CD4-positive, CD25-positive, alpha-beta regulatory T cell (primary cell): ENCODE measurements at places on chromosomes 11 and 22. TPM values are rescaled to one million over a fixed set of nuclear protein-coding genes. Genes with fewer than 3 reads are reported as not detected.

Gene THAP12
- 65.0 TPM for polyA plus RNA-seq

Gene RAC2
- 1,054 TPM for polyA plus RNA-seq

Gene OTUB1
- 177 TPM for polyA plus RNA-seq

Gene PHLDA2
- 1.3 TPM for polyA plus RNA-seq

Gene CBX7
- polyA plus RNA-seq = 33.3 TPM

- DNase-seq = no peak
Observed at GRCh38 chr11:77660947-77661346, 23.4 kb upstream of the CLNS1A start.

DNA sequence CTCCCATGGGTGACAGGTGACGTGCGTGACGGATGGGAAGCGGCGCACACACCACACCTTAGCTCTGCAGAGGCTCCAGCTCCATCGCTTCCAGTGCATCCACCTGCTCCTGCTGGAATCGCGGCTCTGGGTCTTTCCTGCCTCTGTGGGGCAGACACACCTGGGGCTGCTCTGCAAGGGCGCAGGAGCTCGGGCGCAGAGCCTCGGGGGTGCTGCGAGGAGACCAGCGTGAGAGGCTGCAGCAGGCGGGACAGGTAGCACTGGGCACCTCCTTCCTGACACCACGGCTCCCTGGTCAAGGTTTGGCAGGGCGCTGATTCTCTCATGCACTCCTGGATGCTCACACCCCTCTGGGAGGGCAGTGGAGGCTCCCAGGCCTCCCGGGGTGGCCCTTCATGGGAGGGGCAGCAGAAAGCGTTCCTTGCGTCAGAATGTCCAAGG lies 1494.3 kb downstream of the BRD1 start:
- DNase-seq = no peak

GRCh38 chr11:64687643-64688533 lies 35.1 kb downstream of the NRXN2 start:
- no peak for DNase-seq

GRCh38 chr22:49296561-49296960 lies 531.1 kb downstream of the BRD1 start:
- DNase-seq = no peak

- DNase-seq = no peak
Observed at GRCh38 chr11:17735818-17736578, 1.4 kb downstream of the KCNC1 start.

DNA sequence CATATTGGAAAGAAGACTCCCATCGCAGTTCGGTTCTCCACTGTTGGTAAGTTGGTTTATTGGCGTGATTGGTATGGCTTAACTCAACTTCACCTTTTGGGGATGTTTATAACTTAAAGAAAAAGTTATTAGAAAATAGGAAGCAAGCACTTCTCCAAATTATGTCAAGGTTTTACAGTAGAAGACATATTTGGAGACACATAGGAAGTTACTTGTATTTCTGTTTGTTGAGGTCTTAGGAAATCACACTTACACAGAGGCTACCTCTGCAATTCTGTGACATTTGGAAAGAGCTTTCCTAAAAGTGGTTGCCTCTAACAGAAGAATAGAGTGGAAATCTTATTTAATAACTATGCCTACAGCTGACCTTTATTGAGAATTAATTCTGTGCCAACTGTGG lies 12.3 kb downstream of the CAT start:
- no peak for DNase-seq

GRCh38 chr11:45917286-45917622 lies 423 bp downstream of the PEX16 start:
- no peak for DNase-seq

DNA sequence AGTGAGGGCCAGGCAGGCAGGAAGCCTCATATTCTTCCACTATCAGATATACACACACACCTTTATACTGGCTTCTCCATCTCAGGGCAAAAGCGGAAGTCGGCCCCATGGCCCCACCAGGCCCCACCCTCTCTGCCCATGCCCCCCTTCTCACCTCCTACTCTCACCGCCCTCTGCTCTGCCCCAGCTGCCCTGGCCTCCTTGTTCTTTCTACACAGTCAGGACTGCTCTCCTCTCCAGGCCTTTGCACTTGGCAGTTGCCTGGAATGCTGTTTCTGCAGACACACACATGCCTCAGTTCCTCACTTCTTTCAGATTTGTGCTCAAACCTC lies 25.3 kb downstream of the OTOG start:
- no peak for DNase-seq

GRCh38 chr11:82978422-82979099 lies 77.0 kb downstream of the DDIAS start:
- no peak for DNase-seq

GRCh38 chr11:96260532-96260931 lies 82.5 kb downstream of the MAML2 start:
- DNase-seq = no peak

- DNase-seq = no peak
Observed at GRCh38 chr11:64638018-64638665, 47.1 kb downstream of the SLC22A12 start.

GRCh38 chr11:130474637-130475400 lies 26.4 kb downstream of the ADAMTS15 start:
- no peak for DNase-seq

DNA sequence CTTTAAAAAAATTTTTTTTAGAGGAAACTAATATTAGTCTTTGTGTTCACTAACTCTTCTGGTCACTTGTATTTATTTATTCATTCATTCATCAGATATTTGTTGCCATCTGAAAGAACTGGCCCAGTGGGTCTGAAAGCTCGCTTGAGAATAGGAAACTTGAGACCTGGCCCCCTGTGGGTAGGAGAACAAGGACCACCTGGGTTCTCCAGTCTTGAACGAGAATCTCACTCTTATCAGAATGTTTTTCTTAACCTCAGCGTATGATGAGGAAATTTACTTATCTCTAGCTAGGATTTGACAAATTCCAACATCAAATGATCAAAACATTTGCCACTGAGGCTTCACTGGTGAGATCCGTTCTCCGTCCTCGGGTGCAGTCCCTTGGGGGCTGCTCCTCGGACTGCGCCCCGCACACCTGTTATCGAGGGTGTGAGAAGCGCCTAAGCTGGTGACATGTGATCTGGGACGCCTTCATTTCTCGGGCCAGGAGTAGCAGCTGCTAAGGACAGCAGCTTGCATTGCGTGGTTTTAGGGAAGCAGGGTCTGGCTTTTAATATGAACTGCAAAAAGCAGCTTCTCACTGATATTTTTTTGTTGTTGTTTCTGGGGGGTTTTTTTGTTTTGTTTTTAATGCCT lies 6.3 kb downstream of the C22orf31 start:
- DNase-seq = no peak

DNA sequence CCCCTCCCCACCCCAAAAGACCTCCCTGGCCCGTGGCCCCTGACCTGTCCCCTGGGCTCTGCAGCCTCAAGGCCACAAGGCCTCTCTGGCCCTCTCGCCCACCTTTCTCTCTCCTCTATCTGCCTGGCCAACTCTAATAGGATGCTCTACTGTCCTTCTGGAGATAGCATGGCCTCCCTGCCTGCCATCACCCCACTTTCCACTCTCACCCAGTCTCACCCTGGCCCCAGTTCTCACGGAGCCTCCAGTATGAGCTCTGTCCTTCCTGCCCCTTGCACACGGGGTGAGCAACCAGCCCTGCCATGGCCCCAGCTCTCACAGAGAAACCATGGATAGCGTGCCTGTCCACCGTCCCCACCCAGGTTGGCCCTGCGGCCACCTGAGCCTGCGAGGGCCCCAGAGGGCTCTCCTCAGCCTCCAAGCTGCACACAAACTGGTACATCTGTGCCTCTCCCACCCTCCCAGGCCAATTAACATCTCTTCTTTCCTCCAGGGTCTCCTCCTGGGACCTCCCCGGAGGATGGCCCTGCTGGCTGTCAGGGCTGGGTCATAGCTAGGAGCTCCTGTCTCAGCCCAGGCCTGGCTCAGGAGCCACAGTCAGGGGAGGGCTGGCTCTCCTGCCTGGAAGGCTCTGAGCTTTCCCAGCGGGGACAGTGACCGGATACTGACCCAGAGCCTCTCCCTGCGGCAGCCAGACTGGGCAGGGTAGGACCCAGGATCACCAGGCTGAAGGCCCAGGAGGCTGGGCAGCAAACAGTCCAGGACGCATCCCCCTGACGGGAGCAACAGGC lies 22.3 kb downstream of the RTN4R start:
- no peak for DNase-seq
